ENCODE measurements at places on chromosomes 12 and 14. TPM values are rescaled to one million over a fixed set of nuclear protein-coding genes. Genes with fewer than 3 reads are reported as not detected.

The KRT79 gene
- not detected for total RNA-seq

- DNase-seq: no peak
These were observed 6.0 kb downstream of the CLMN start for GRCh38 chr14:95313707-95314106.

DNA sequence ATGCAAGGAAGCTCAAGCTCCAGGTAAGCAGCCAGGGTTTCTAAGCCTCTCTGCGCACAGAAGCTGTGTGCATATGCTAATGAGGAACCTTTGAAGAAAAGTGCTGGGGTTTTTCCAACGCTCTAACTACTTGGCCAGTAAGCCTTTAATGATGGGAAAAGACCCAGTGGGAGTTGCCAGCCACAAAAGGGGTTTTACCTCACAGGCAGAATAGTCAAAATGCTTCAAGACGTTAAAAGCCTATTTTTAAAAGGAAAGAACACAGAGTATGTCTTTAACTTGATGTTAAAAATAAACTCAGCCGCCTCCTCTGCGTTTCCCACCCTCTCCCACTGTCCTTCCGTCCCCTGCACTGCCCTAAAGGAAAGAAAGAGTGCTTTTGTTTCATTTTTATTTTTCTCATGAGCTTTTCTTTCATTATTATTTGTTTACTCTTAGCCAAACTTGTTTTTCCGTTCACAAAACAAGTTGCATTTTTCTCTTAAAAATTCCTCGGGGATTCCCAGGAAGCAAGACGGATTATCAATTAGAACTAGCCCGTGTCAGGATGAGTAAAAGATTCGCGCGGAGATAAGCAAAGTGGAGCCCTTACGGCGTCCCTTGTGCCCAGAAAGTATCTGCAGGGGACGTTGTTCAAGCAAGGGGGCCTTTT is 209.8 kb upstream of the NUDT4 start:
- DNase-seq: peak; percentile 63

GRCh38 chr12:128695697-128696096 is 128.1 kb downstream of the SLC15A4 start:
- DNase-seq: no peak

DNA sequence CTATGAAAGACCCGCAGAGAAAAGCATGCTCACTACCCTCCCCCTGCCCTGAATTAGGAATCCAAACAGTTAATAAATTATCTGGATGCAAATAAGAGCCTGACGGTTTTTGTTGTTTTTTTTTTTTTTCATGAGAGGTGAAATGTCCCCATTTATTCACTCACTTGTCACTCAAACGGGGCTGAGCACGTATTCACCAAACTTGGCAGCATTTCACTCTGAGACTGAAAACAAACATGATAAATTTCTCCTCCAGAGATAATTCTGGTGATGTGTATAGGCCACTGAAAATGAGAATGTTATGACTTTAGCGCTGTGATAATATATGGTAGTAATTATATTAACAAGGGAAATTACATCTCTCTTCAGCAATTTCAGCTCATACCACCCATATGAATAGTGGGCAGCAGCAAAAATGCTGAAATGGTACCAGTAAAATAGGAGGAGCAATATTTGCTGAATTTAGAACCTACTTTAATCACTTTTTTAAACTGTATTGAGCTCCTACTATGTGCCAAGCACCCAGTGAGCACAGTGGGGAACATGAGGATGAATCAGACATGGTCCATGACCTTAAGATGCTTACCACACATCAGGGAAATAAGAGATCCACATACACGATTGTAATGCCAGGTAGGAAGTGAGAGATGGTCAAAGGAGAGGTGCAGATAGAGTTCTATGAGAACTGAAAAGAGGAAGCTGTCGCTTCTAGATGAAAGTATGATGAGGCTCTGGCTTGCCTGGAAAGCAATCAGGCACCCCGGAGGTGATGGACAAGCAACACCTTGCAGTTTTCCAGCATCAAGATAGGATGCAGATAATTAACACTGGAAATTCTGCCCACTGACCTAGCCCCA is 286.5 kb upstream of the TMPO start:
- DNase-seq: no peak

GRCh38 chr12:98294051-98294805 is 221.2 kb upstream of the TMPO start:
- DNase-seq: no peak

Data from cardiac muscle cell (in vitro differentiated cells and primary cell).